Activated T-cell treated with anti-CD3 and anti-CD28 coated beads, Interleukin-2, amount 50 U/mL, for 48 hours (primary cell): ENCODE measurements at places on chromosomes 2 and 18.

- no peak for DNase-seq
Observed at GRCh38 chr2:106187273-106187891, 6.7 kb downstream of the UXS1 start.

- no peak for DNase-seq
Observed at GRCh38 chr18:78875778-78876650, 103.6 kb upstream of the SALL3 start.

GRCh38 chr2:106341666-106342065 lies 126.5 kb downstream of the RGPD3 start:
- DNase-seq = no peak

GRCh38 chr2:86142436-86143257 lies 36.6 kb downstream of the PTCD3 start:
- DNase-seq = no peak

DNA sequence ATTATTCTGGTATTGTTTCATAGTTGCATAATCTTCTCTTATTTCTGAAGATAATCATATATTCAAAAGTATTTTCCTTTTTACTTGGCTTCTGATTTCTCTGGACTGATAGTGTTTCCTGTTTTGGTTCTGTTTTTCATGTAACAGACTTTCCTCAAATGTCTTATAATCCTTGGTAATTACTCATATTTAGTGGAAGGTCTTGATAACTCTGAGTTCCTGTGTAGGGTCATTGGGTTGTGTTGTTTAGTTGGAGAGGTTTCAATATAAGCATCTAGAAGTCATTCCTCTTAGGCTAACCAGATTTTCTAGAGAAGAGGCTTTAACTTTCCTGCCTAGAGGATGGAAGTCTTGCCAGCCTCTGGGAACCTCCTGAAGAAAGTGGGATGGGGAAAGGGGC lies 23.8 kb downstream of the MFSD6 start:
- no peak for DNase-seq

- no peak for DNase-seq
Observed at GRCh38 chr2:21461754-21462240, 338.0 kb downstream of the TDRD15 start.

DNA sequence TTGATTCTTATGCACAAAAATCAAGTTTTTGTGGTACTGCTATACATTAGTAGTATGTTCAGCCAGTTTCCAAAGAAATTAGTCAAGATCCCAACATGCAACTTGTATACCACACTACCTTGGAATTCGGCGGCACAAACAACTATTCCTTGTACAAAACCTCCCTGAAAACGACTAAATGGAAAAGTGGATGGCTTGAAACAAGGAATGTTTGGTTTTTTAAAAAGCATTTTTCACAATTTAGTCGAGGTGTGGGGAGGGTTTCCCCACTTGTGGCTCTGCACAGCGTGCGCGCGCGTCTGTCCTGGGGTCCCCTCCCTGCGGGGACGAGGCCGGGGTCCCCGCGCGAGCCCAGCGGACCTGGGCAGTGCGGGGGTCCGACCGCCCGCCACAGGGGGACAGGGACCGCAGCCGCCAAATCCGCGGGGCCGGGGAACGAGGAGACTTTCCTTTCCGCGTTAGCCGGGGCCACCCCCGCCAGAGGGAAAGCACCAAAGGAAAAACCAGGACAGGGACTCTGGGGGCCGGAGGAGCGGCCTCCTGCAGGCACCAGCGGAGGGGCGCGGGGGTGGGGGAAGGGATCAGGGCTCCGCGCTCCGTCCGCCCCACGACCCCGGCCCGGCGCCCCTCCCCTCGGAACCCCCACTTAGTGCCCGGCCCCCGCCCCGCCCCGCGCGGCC lies 534 bp upstream of the SOCS6 start:
- DNase-seq = peak; percentile 26

DNA sequence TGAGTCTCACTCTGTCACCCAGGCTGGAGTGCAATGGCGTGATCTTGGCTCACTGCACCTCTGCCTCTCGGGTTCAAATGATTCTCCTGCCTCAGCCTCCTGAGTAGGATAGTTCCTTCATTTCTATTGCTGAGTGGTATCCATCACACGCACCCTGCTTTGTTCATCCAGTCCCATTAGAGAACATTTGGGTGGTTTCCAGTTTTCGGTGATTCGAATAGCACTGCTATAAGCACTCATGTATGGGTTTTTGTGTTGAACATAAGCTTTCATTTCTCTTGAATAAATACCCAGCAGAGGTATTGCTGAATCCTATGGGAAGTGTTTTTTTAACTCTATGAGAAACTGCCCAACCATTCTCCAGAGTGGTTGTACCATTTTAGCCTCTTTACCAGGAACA lies 147.3 kb downstream of the DDX1 start:
- DNase-seq = no peak

GRCh38 chr2:238091436-238092060 lies 8.6 kb upstream of the ESPNL start:
- no peak for DNase-seq

- DNase-seq = no peak
Observed at GRCh38 chr2:234583331-234583730, 86.5 kb upstream of the ARL4C start.

DNA sequence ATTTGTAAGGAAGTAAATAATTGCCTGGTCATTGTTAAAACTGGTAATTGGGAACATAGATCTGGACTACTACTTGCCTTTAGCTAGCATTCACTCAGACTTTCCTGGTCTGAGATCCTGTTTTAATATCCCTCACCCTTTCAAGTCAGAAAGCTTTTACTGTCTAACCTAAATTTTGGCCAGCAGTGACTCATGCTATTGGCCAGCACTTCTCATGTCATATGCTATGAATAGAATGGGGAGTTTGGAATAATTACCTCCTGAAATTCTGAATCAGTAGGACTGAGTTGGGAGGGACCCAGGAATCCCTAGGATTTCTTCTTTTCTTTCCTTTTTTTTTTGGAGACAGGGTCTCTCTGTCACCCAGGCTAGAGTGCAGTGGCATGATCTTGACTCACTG lies 19.3 kb downstream of the STK36 start:
- DNase-seq = no peak

GRCh38 chr2:101699755-101700461 lies 2.4 kb downstream of the MAP4K4 start:
- DNase-seq = no peak

DNA sequence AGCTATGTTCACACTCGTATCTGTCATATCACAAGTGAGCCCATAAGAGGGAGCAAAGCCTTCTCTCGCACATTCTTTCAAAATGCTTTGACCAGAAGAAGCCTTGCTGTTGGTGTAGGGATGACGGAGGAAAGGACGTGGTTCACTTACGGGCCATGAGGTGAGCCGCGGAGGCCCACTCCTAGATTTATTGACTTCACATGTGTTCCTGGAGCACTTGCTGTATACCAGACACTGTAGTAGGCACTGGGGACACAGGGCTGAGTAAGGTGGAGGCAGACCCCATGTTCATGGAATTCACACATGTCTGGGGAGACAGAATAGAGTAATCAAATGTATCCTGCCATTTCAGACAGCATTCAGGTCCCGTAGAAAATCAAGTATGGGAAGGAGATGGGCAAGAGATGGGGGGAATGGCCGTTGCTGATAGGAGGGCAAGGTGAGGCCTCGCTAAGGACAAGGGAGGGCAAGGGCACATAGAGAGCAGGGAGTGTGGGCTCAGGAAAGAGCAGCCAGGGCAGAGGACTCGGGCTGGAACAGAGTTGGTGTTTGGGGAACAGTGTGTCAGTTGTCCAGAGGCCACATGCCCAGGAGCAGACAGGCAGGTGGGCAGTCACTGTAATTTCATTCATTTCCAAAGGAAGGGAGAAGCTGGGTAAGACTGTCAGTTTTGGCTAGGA lies 182.2 kb downstream of the LDLRAD4 start:
- peak; percentile 16 for DNase-seq

GRCh38 chr2:44040365-44040764 lies 44.6 kb upstream of the LRPPRC start:
- no peak for DNase-seq

DNA sequence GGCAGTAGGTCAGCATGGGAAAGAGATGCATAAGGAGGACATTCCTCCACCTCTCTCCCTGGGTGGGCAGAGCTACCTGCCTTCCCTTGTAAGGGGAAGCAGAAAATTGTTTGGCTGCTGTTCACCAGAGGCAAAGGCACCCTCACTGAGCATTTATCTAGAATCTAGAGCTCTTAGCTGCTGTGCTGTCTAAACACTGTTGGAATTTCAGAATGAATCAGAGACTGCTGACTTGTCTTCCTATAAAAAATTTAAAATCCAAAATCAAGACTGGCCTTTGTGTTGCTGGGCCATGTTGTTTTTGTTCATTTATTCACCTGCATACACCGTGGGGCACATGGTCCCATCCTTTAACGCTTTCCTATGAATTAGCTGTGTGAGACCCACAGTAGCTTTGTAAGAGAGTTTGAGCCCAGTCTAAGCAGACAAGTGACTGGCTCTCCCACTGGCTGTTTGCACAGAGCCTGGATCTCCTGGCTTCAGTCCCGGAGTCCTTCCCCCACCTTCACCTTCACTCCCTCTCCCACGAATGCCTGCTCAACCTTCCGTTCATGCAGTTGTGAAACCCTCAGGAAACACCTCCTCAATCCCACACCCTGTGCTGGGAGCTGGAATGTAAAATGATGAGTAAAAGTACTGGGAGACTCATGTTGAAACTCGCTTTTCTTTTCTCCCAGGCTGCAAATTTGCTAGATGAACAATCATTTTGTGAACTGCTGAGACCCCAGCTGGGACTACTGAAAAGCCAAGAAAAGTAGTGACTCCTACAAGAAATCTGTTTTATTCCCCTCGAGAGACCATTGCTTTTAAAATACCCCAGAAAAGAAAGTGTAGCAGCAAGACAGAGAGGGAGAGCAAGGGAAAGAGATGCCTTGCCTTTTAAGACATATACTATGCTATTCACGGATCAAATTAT lies 76.2 kb downstream of the FAM168B start:
- no peak for DNase-seq

DNA sequence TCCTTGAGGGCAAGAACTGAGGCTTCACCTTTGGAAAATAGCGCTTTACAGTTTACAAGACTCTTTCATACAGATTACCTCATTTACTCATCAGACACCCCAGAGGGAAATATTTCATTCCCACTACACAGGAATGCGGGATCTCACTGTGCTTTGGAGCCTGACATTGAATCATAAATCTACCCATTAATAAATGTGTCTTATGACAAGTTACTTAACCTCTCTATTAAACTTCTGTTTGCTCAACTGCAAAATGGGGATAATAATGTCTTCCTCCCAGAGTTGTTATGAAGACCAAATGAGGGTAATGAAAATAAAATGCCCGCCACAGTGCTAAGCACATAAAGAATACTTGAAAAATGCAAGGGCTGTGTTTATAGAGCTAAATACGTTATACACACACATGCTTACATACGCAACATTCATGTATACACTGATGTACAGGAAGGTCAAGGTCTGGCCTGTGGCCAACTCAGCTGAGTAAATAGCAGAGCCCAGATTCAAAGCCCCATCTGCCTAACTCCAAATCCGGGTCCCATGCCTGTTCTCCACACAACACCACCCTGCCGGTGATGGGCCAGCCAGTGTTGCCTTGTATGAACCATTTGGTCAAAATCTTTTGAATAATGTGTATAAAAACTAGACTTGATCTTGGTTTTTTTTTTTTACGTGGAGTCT lies 77.8 kb upstream of the STPG4 start:
- no peak for DNase-seq

DNA sequence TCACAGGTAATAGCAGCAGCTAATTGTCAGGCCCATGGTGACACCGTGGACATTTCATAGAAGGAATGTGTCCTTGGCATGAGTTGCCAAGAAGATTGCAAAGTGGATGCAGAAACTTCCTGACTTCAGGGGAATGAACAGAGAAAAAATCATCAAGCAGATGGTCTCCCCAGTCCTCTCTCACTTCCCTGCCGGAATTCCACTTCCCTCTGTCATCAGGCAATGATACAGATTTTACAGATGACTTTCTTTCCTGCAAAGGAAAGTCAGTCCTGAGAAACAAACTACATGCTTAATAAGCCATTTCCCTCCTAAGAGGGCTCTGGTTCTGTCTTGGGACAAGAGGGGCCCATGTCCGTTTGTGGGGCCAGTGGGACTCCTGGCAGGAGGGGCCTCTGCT lies 45.7 kb downstream of the KCNF1 start:
- DNase-seq = no peak

DNA sequence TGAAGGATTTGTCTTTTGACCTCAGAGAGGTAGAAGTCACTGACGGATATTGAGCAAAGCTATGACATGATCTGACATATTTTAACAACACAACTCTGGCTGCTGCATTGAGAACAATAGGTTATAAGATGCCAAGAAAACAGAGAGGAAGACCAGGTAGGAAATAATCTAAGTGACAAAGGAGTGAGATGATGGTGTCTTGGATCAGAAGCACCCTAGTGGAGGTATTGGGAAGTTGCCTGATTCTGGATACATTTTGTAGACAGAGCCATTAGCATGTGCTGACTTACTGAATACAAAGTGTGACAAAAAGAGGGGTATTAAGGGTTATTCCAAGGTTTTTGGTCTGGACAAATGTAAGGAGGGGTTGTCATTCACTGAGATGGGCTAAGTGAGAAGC lies 1438.1 kb downstream of the DPP10 start:
- no peak for DNase-seq

DNA sequence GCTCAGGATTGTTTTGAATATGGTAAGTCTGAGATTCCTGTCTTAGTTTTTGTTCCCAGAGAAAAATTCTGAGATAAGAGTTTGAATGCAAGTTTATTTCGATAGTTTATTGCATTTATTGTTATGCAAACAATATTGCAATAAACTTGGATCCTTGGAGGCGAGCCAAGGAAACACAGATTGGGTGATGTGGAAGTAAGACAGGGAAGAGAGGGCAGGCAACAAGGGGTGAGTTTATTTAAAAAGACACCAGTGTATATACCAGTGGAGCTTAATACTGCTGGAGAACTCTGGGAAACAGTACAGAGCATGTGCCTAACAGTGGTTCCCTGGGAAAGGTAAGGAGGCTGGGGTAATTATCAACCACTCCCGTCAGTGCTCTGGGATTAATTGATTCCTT lies 87.5 kb upstream of the NEDD4L start:
- DNase-seq = no peak

DNA sequence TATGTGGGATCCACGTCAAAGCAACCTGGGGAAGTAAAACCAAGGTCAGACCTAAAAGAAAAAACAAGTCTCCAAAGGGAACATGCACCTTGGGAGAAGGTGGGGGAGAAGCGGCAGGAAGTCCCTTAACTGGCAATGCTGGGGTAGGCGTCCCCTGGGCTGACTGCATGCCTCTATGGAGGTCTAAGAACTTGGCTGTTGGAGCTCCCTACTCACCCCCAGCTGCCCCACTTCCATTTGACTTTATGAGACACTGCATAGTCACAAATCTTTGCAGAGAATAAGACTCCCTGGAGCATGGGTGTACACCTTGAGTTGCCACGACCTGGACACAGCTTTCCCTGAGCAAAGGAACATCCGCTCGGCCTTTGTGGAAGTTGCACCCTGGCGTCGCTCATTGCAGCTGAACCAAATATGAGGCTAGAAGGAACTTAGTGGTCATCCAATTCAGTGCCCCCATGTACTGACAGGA lies 2.8 kb downstream of the CAPN14 start:
- no peak for DNase-seq

- DNase-seq = no peak
Observed at GRCh38 chr2:198307093-198307492, 502.7 kb downstream of the PLCL1 start.
